Stimulated activated CD8-positive, alpha-beta memory T cell treated with anti-CD3 and anti-CD28 coated beads, Interleukin-2, amount 100 ng/mL, for 1 hour (primary cell): ENCODE measurements at places on chromosomes 4 and X.

- DNase-seq = no peak
Measured at GRCh38 chr4:10460313-10461047, 3.3 kb upstream of the ZNF518B start.

DNA sequence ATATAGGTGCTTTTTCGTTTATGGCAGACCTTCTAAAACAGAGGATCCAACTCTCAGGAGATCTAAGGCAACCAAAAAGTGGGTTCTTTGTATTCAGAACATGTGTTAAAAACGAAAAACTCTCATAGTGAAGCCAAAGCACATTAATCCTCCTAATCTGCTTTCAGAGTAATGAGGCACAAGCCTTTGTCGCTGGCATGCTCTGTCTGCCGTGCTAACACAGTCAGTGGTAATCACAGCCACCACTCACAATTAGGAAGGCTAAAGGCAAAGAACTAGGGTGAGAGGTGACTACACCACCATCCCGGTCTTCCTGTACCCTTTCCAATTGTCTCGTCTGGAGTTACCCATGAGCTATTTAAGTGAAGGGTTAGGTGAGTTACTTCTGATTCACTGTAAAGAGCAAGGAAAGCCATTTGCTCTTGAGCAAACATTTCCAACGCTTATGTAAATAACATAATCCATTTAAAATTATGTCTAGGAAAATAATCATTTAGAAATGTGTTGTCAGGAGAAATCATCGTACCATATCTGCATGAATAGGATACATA, 40.7 kb downstream of the NPY2R start:
- no peak for DNase-seq

GRCh38 chr4:81516241-81516640, 44.5 kb upstream of the RASGEF1B start:
- no peak for DNase-seq

- no peak for DNase-seq
Measured at GRCh38 chr4:148059617-148060180, 327.8 kb downstream of the ARHGAP10 start.

- DNase-seq = no peak
Measured at GRCh38 chr4:181877329-181877848, 365.8 kb upstream of the TENM3 start.

- DNase-seq = no peak
Measured at GRCh38 chr4:158581161-158581560, 59.5 kb downstream of the RXFP1 start.

DNA sequence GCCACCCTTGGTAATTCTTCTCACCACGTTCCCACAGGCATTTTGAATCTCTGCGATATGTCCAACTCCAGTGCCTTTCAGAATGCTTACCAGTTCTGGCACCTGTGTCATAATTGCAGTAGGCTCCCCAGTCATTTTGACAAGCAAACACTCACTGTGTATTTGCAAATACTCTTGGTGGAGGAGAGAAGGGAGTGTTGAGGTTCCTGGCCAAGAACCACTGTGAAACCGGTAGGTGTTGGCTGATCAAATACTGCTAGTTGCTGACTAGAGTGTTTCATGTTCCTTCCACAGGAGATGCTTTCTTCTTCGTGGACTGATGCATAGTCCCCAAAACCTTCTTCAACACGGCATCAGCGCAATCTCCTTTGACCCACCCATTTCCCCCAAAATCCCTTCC, 16.0 kb upstream of the NLGN4X start:
- no peak for DNase-seq

- DNase-seq = no peak
Measured at GRCh38 chrX:9293051-9293496, 171.8 kb upstream of the TBL1X start.

DNA sequence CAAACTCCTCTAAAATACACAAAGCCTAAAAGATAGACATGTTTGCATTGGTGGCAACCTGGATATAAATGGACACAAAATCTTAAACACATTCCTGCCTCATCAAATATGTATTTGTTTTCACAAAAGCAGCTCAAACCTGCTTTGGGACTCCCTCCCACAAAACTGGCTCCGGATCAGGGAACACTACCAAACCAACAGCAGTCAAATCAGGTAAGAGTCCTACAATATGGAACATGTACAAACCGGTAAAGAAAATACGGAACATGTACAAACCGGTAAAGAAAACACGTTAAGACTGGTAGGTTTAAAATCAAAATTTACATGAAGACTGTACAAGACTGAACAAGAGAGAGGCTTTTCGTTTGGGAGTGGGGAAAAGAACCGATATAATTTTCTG, 4.3 kb downstream of the AMTN start:
- DNase-seq = no peak

GRCh38 chr4:153421941-153422340, 44.2 kb upstream of the TMEM131L start:
- DNase-seq = no peak

DNA sequence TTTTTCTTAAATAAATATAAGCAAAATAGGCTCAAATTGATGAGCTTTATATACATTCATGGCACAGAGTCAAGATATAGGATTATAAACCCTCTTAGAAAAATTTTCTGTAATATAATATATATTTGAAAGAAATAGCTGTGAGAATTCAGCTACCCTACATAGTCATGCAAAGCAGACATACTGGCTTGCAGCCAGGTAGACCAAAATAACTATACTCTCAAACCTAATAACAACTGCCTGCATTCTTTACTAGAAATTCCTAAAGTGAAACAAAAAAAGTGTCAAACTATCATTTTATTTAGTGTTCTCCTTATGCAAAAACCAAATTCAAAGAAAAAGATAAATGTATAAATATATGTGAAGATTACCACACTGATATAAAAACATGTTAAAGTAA, 1390.2 kb downstream of the C4orf33 start:
- DNase-seq = no peak

- DNase-seq = no peak
Measured at GRCh38 chr4:98688411-98689290, 30.2 kb upstream of the TSPAN5 start.

DNA sequence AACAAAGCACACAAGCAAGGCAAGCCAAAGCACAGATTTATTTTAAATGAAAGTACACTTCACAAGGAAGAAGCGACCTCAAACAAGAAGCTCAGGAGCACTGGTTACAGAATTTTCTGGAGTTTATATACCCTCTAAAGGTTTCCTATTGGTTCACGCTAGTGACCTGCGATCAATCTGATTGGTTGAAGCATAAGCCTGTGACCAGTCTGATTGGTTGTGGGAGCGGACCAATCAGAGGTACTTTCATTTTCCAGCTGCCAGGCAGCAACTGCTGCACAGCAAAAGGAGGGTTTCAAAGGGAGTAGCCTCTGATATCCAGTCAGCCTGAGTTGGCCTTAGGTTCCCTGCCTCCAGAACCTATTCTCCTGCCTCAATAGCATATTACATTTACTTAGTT, 4.6 kb upstream of the AREG start:
- DNase-seq = no peak

DNA sequence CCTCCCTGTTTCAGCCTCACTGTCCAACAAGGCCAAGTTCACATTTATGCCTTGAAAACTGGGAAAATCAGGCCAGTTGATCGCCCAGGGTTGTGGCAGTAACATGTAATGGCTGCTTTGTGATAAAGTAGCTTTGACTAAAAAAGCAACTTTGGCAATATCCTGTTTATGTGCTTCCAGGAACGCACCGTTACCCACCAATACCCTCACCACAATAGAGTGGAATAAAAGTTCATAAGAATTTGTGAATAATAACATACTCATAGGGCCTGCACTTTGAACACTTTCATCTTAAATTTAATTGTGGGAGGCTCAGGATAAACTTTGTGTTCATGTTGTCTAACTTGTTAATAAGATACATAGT, 80.7 kb upstream of the MAML3 start:
- no peak for DNase-seq

GRCh38 chrX:148960060-148960459, 459.6 kb downstream of the AFF2 start:
- no peak for DNase-seq

GRCh38 chr4:103410386-103410785, 212.2 kb upstream of the CENPE start:
- DNase-seq = no peak

- DNase-seq = no peak
Measured at GRCh38 chr4:178090640-178091411, 648.6 kb upstream of the AGA start.

DNA sequence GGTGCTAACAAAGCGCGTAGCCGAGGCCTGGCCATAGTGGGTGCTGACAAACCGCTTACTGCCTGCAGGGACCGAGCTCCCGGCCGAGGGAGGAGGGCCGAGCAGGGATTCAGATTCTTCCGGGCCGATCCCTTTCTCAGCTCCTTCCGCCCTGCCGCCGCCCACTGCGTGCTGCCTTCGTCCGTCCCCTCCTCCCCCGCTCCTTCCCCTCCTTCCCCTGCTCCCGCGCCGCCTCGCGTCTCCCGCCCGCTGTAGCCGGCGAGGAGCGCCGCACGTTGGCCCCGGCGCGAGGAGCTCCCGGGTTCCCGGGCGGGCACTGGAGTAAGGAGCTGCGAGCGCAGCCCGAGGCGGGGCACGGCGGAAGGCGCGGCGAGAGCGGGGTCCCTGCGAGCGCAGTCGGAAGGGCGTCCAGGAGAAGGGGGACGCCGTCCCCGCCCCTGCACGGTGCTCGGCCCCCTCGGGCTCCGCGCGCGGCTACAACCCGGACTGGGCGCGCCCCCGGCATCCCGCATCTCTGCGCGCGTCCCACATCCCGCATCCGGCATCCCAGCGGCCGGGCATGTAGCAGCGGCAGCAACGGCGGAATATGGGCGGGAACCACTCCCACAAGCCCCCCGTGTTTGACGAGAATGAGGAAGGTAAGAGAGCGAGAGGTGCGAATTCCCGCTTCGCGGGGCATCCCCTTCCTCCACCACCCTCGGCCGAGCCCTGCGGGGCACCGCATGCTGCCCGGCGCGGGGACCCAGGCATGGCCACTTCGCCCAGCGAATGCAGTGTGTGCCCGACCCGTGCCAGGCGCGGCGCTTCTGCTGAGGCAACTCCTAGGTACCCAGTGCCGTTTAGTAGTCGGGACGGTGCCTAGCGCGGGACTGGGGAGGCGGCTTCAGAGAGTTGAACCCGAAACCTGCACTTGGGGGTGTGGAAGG, at the start of gene STK32B:
STK32B (plus strand) TSS at position 203 of the 926 bp plus-strand sequence.
- no peak for DNase-seq

GRCh38 chr4:184444953-184445309, 29.4 kb downstream of the IRF2 start:
- no peak for DNase-seq

DNA sequence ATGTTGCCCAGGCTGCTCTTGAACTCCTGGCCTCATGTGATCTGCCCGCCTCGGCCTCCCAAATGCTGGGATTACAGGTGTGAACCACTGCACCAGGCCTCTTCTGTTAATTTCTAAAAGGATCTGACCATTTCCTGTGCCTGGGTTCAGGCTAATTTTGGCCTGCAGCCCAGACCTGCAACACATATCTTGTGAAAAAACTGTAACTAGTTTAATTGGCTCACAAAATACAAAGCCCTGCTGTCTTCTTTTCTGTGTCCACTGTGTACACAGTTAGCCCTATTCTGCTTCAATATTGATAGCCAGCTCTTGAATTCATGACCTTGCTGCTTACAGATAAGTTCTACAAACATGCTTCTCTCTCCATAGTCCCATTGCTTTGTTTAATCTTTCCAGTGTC, 753.5 kb downstream of the PDHA2 start:
- DNase-seq = no peak

GRCh38 chrX:25019707-25020390, 4.1 kb upstream of the ARX start:
- no peak for DNase-seq

GRCh38 chrX:133346026-133346425, 69.3 kb downstream of the GPC4 start:
- no peak for DNase-seq

- no peak for DNase-seq
Measured at GRCh38 chr4:6087669-6088341, 69.6 kb upstream of the C4orf50 start.

DNA sequence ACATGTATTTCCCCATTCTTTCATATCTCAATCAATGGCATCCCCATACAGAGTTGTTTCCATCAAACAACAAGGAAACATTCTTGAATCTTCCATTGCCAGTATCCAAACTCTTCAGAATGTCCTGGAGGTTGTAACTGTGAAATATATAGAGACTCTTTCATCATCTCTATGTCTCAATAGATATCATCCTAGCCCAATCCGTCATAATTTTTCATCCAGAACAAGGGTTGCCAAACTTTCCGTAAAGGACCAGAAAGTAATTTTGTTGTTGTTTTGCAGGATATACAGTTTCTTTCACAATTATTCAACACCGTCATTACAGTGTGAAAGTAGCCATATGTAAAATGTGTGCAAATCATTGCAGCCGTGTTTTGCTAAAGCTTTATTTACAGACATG, 15.2 kb upstream of the CXCL6 start:
- no peak for DNase-seq

GRCh38 chr4:23333946-23334878, 555.6 kb downstream of the PPARGC1A start:
- DNase-seq = no peak

DNA sequence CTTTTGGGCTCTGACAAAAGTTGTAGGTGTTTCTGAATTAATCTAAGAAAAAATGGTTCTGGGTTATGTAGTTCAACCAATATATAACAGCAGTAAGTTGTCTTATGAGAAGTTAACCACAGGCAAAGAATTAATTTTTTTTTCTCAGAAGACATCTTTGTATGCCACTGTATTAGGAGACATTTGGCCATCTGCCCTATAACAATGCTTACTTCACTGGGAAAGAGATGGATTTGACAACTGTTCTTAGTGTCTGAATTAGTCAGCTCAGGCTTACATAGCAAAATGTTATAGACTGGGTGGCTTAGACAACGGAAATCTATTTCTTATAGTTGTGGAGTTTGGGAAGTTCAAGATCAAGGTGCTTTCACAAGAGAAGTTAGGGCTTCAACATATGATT, 508.1 kb downstream of the STIM2 start:
- DNase-seq = no peak
